GM06990 (cell line): ENCODE measurements at places on chromosomes 5 and 9.

DNA sequence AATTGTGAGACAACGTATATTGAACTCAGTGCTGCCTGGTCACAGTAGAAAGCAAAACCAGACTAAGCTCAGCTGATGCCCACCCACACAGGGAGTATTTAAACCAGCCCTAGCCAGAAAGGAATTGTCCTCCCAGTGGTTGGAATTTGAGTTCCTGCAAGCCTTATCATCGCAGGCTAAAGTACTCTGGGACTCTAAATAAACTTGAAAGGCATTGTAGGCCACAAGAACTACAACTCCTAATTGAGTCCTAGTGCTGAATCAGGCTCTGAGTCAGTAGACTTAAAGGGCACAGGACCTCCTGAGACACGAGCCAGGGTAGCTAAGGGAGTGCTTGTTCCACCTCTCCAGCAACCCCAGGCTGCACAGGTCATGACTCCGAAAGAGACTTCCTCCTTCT lies 171.4 kb downstream of the MCTP1 start:
- no peak for DNase-seq

- DNase-seq = no peak
Measured at GRCh38 chr5:180495292-180495691, 1.1 kb downstream of the CNOT6 start.

DNA sequence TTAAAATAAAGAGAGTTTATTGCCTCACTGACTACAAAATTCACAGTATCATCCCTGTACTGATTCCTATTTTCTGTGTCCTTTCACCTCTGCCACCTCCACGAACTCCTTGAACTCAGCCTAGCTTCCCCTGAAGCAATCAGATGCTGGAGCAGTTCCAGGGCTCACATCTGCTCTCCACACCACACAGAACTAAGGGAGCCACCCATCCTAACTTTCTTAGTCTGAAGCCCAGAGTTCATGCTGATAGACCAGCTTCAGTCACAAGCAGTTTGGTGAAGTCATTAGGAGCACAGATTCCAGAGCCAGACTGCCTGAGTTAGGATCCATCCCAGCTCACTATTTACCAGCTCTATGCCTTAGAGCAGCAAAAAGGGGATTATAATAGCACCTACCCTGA lies 15.6 kb upstream of the EPB41L4A start:
- DNase-seq = no peak

- no peak for DNase-seq
Measured at GRCh38 chr5:173330338-173331206, 2.4 kb upstream of the STC2 start.

- DNase-seq = peak; percentile 12
Measured at GRCh38 chr9:92406477-92406876, 2.1 kb upstream of the OGN start.

DNA sequence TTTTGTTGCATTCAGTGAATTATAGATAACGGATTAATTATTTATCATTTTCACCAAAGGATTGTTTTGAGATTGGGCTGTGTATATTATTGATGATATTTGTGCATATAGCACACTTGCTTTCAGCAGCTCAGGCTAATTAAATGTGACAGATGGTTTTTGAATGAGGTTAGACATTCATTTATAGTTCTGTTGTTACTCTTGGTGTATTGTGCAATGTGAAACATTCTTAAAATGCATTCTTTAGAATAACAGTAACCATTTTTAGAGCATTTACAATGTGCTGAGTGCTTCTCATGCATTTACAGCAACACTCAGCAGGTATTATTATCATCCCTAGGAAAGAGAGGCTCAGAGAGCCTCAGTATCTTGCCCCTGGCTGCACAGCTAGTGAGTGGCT lies 23.8 kb downstream of the NANS start:
- DNase-seq = no peak

GRCh38 chr9:116959809-116960208 lies 272.7 kb downstream of the TRIM32 start:
- peak; percentile 71 for DNase-seq

GRCh38 chr9:127004946-127005769 lies 90.6 kb downstream of the RALGPS1 start:
- DNase-seq = peak; percentile 78

DNA sequence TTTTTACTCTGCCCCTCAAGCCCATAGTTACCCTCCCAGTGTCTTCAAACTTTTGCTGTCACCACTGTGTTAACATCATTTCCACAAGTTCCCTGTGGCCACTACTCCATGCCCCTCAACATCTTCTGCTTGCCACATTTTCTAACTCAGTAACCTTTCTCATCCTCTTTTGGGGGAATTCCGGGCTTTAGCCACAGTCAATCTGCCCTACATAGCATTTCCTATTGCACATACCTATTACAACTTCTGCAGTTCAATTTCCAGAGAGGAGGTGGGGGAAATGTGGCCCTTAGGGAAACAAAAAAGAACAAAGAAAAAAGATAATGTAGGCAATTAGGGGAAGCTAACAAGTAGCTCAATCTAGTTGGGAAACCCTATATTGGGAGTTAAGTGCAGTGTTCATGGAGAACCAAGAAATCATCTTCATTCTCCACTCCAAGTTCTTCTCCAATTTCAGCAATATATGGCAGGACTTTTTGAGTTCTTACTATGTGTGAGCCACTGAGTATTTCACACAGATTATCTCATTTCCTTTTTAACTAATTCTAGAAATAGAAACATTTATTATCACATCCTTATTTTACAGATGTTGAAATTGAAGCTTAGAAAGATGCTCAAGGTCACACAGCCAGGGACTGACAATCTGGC lies 40.2 kb upstream of the LPAR1 start:
- DNase-seq = peak; percentile 60

DNA sequence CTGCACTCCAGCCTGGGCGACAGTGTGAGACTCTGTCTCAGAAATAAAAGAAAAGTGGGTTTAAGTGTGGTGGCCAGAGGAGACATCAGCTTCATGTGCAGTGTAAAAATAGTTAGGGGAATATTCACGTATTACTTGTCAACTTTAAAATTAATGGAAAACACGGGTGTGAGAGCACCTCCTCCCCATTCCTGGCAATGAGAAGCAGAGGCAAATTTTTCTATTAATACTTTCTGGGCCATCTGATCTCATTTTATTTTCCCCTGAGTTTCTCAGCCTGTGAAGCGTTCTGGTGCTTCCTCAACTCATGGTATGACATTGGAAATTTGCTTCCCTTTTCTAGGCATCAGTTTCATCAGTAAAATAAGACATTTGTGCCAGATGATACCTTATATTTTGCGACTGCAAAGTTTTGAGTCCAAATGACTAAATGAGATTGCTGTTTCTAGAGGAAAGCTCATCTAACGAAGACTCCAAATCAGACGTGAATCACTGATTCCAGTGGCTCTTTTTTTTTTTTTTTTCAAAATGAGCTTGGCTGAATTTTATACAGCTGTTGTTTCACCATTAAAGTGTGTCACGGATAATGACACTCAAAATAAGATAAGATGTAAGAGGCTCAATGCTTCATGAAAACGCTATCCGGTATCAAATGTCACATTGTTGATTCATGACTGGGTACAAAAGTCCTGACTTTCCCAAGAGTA lies 104.6 kb downstream of the MSX2 start:
- DNase-seq = no peak

GRCh38 chr5:32339878-32340277 lies 27.1 kb upstream of the MTMR12 start:
- no peak for DNase-seq

DNA sequence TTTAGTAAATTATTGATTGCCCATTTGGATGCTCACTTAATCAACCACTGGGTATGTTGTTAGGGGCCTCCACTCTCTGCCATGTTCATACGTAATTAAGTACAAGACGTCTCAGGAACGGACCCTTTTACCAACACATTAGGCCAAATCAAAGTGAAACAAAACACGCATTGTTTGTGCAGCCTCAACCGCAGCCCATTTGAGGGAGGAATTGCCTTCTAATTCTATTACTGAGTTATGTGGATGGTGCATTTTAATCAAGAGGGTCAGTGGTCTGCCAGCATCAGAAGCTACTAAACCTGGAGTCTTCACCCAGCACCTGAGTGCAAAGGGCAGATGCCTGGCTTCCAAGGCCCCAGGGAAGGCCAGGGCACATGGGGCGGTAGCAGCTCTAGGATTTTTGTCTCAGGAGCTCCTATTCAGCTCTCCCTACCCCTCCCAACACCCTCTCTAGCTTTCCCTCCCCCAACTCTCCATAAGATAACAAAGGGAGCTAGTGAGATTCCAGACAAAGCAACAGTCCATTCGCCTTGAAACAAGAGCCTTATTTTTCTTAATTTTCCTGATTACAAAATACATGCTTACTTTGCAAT lies 7.9 kb upstream of the MED27 start:
- DNase-seq = no peak

DNA sequence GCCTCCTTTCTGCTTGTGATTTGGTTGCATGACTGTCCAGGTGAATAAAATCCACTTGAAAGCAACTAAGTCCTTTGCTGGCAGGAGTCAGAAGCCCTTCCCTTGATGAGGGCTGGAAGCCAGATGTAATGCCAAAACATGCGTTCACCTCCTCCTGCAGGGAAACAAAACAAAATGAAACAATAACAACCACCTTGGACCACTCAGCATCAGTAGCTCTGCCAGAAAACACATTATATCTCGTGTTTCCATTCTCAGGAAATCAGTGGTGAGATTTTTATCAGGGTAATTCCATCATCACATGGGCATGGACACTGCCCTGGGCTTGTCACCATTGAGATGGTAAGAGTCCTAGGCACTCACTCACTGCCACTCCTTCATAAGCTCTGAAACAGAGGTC lies 350.3 kb upstream of the ACTBL2 start:
- no peak for DNase-seq

DNA sequence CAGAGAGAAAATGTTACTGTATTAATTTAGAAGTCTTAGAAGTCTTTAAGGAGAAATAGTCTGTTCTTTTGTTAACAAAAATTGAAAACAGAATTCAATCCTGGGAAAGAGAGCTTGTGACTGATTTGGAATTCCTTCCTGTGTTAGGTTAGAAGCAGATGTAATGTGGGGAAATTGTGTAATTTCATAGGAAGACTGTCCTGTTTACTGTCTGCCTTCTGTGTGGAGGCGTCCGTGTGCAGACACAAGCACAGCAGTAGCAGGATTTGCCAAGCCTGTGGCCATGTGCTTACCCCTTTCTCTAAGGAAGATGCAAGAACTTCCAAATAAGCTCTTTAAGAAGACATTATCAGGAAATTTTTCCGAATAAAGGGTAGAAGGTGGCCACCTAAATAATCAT lies 36.7 kb upstream of the F2R start:
- DNase-seq = no peak

DNA sequence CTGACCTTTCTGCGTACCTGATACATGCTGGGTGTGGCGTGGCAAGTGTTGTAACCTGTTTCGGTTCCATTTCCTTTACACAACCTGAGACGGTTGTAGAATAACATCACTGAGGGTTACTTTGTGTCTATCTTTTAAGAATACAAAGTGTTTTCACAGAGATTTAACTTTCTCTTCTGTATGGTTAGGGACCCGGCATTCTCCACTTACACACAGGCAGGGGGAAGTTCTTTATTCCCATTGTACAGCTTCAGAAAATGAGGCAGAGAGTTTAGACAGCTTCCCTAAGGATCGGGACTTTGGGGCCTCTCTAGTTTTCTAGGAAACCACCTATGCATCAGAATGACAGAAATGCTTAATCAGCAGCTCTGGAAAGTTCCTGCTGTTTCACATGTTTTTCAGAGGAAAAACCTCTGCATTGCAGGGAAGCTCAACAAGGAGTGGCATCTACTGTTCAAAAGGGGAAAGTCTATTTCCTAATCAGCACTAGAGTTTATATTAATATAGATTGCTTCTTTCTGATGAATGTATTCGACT lies 41.3 kb downstream of the CAST start:
- DNase-seq = no peak

DNA sequence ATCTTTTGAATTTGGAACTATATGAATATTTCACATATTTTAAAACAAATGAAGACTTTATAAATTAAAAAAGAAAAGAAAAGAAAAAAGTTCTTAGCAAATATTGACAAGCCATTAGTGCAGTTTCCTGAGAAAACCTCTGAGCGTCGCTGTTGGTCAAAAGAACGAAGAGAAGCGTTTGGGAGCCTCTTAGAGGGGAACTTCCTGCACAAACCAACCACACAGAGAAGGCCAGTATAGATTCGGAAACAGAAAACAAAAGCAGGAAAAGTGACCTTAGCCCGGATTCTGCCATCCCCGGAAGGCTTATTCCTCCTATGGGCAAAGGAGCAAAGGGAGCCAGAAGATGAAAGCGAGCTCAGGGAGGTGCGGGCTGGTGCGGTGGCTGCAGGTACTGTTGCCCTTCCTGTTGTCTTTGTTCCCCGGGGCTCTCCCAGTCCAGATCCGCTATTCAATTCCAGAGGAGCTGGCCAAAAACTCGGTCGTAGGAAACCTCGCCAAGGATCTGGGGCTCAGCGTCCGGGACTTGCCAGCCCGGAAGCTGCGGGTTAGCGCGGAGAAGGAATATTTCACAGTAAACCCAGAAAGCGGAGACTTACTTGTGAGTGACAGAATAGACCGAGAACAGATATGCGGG lies at the start of gene PCDHGB2:
Gene PCDHGB2 (plus strand): TSS at position 205 of the 637 bp plus-strand sequence. CDS start 142 bp downstream, at position 347.
- peak; percentile 41 for DNase-seq

- DNase-seq = no peak
Measured at GRCh38 chr5:146813346-146814157, 65.0 kb downstream of the PPP2R2B start.

DNA sequence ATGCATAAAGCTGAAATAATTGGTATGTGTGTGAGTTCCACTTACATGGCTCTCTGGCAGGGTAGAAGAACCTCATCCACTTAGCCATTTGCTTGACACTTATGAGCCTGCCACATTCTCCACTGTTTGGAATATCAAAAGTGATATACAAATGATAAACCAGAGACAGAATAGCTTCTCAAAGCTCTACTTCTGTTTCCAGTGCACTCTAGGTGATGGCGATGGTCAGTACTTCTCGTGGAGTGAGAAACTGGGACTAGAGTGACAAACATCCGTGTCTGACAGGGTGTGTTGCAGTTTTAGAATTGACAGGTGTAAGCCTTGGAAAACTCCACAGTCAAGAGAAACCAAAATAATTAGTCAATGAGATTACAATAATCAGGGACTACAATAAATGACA lies 935.8 kb upstream of the TYRP1 start:
- DNase-seq = no peak

DNA sequence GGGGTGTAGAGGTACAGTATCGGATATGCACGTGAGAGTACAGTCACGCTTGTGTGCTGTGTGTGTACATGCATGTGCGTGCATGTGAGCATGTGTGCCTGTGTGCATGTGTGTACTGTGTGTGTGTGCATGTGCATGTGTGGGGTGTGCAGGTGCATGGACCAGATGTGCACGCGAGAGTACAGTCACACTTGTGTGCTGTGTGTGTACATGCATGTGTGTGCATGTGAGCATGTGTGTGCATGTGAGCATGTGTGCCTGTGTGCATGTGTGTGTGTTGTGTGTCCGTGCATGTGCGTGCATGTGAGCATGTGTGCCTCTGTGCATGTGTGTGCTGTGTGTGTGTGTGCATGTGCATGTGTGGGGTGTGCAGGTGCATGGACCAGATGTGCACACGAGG lies 10.3 kb downstream of the SLC6A19 start:
- DNase-seq = no peak

- no peak for DNase-seq
Measured at GRCh38 chr9:111663301-111663823, 2.0 kb downstream of the GNG10 start.

DNA sequence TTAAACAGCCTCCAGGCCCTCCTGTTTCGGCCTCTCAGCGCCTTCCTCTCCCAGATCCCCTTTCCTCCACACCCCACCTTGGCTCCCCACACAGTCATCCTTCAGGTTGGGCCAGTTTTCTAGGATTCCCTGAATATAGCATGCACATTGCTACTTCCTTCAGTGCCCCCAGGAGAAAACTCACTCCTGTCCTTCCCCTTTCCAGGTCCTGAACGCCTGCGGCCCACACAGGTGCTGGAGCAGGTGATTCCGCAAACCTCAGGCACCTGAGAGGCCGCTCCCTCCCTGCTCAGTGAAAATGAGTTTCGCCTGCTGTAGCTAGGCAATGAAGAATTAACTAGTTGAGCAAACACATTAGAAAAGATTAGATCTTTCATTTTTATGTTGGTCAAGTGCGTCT lies 185.0 kb downstream of the MED10 start:
- no peak for DNase-seq
